ENCODE measurements at places on chromosomes 13 and 19. TPM values are rescaled to one million over a fixed set of nuclear protein-coding genes. Genes with fewer than 3 reads are reported as not detected.
A peak's percentile ranks its signal among the peaks of the same experiment; 100 is the strongest.

- H3K4me1 ChIP-seq: no peaks in the 10 kb centered on the region
- no peak overlapping the region for H3K27ac ChIP-seq
- no peaks in the 10 kb centered on the region for H3K36me3 ChIP-seq
Measured at GRCh38 chr13:26847281-26847680, 86.7 kb upstream of the GPR12 start.

- no peak overlapping the region for H3K27ac ChIP-seq
- H3K4me1 ChIP-seq: no peaks in the 10 kb centered on the region
- no peak for DNase-seq
- H3K4me3 ChIP-seq: no peak overlapping the region
- H3K36me3 ChIP-seq: no peaks in the 10 kb centered on the region
Measured at GRCh38 chr13:25901460-25902376, 150.1 kb downstream of the SHISA2 start.

DNA sequence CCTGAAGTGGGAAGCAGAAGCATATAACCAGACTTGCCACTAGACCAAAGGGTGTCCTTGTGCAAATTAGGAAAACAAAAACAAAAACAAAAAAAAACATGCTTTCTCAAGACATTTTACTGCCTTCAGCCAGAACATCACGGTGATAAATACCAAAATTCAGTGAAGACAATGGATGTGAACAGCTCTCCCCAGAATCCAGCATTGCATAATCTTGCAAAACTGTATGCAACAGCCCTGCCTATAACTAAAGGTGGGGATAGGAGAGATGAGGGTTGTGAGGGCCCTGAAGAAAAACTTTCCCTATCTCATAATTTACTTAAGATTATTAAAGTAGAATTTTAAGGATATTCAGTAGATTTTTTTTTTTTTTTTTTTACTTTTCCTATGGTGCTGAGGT is 24.9 kb upstream of the NDFIP2 start:
- no peaks in the 10 kb centered on the region for H3K4me1 ChIP-seq
- H3K4me3 ChIP-seq: no peak overlapping the region
- no peaks in the 10 kb centered on the region for H3K27me3 ChIP-seq
- no peak overlapping the region for H3K27ac ChIP-seq

GRCh38 chr13:59744747-59745391 is 418.9 kb downstream of the DIAPH3 start:
- DNase-seq: no peak
- no peak overlapping the region for H3K27ac ChIP-seq
- H3K4me1 ChIP-seq: no peaks in the 10 kb centered on the region
- no peaks in the 10 kb centered on the region for H3K36me3 ChIP-seq
- no peaks in the 10 kb centered on the region for H3K27me3 ChIP-seq

- H3K27me3 ChIP-seq: no peaks in the 10 kb centered on the region
- H3K36me3 ChIP-seq: no peaks in the 10 kb centered on the region
- H3K27ac ChIP-seq: no peak overlapping the region
Measured at GRCh38 chr13:27419328-27419727, 5.1 kb upstream of the GTF3A start.

- no peaks in the 10 kb centered on the region for H3K4me1 ChIP-seq
- no peak for DNase-seq
- peak overlapping the region; percentile 63 for H3K4me3 ChIP-seq
- H3K27ac ChIP-seq: peak overlapping the region; percentile 59
- H3K27me3 ChIP-seq: no peaks in the 10 kb centered on the region
Measured at GRCh38 chr19:57559008-57559403, 657 bp downstream of the ZNF550 start.

DNA sequence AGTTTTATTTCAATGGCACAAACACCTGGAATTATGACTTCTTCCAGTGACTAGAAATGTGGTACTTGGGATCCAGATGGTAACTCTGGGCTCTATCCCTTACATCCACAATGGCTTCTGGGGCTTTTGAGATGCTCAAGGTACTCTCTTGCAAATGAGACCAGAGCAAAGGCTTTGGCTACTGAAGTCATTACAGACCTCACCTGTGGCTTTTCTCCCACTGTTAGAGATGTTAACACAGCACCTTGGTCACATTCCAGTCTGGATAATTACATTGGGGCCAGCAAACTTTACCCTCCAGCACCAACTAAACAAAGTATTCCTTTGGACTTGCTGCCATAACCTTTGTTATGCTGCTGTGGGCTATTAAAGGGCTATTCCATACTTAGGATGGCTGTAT is 6.1 kb downstream of the ENOX1 start:
- no peaks in the 10 kb centered on the region for H3K36me3 ChIP-seq
- DNase-seq: no peak
- no peak overlapping the region for H3K4me3 ChIP-seq
- no peaks in the 10 kb centered on the region for H3K27me3 ChIP-seq
- H3K4me1 ChIP-seq: no peaks in the 10 kb centered on the region
- no peak overlapping the region for H3K27ac ChIP-seq

GRCh38 chr13:67366533-67366932 is 136.4 kb upstream of the PCDH9 start:
- H3K27ac ChIP-seq: no peak overlapping the region
- no peak for DNase-seq
- no peaks in the 10 kb centered on the region for H3K27me3 ChIP-seq
- H3K4me1 ChIP-seq: no peaks in the 10 kb centered on the region

DNA sequence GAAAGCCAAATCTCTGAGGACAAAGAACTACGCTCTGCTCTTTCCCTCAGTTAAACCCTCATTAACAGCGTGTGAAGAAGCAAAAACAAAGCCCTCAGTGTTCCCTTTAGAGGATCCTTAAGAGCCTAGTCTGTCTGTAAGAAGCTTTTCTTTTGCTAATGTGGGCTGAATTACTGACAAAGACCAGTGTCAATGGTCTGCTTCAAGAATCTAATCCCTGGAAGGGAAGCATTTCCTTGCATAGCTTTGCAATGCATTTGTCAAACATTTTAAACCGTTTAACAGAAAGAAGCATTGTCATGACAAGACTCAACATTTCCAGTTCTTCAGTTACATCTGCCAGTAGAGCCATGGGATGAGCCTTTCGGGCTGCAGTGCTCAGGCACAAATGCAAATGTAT is 64.9 kb downstream of the EDNRB start:
- no peak for DNase-seq
- no peaks in the 10 kb centered on the region for H3K36me3 ChIP-seq
- no peak overlapping the region for H3K4me3 ChIP-seq
- H3K27me3 ChIP-seq: no peaks in the 10 kb centered on the region
- no peak overlapping the region for H3K27ac ChIP-seq

- H3K27ac ChIP-seq: no peak overlapping the region
- H3K4me1 ChIP-seq: no peaks in the 10 kb centered on the region
- no peaks in the 10 kb centered on the region for H3K36me3 ChIP-seq
- H3K4me3 ChIP-seq: no peak overlapping the region
Measured at GRCh38 chr13:52845766-52846566, 2.5 kb downstream of the PCDH8 start.

- H3K27me3 ChIP-seq: no peaks in the 10 kb centered on the region
- H3K4me3 ChIP-seq: no peak overlapping the region
- no peak for DNase-seq
- H3K4me1 ChIP-seq: peaks cover 5% of the 10 kb centered on the region
- no peak overlapping the region for H3K27ac ChIP-seq
Measured at GRCh38 chr13:19993024-19993423, 34.5 kb downstream of the ZMYM2 start.

GRCh38 chr19:53365134-53365898 is at the start of gene ZNF525:
Gene ZNF525 (plus strand): TSS chr19:53365705. CDS start chr19:53372282, 6,577 bp downstream.
- no peaks in the 10 kb centered on the region for H3K36me3 ChIP-seq
- peak; percentile 92 for DNase-seq
- H3K27me3 ChIP-seq: no peaks in the 10 kb centered on the region
- H3K4me1 ChIP-seq: no peaks in the 10 kb centered on the region
- peak within 1 kb of the TSS; percentile 83 for H3K27ac ChIP-seq
- peak within 1 kb of the TSS; percentile 65 for H3K4me3 ChIP-seq

DNA sequence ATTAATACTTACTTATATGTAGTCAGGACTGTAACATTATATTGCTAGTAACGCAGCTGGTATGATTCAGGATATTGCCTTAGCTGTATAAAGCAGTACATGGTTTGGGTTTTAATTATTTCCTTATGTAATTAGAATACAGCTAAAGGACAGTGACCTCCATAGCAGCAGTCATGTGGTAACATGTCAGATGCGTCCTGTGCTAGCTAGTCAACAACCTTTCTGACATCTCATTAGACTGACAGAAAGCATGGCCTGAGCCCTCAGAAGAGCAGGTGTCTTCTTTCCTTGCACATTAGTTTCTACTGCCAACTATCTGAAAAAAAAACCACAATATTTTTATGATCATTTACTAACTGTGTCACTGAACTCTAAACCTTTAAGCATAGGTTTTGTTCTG is 122.2 kb downstream of the MAB21L1 start:
- no peak for DNase-seq
- H3K36me3 ChIP-seq: no peaks in the 10 kb centered on the region
- H3K27ac ChIP-seq: no peak overlapping the region
- H3K4me1 ChIP-seq: no peaks in the 10 kb centered on the region
- H3K27me3 ChIP-seq: no peaks in the 10 kb centered on the region
- no peak overlapping the region for H3K4me3 ChIP-seq

DNA sequence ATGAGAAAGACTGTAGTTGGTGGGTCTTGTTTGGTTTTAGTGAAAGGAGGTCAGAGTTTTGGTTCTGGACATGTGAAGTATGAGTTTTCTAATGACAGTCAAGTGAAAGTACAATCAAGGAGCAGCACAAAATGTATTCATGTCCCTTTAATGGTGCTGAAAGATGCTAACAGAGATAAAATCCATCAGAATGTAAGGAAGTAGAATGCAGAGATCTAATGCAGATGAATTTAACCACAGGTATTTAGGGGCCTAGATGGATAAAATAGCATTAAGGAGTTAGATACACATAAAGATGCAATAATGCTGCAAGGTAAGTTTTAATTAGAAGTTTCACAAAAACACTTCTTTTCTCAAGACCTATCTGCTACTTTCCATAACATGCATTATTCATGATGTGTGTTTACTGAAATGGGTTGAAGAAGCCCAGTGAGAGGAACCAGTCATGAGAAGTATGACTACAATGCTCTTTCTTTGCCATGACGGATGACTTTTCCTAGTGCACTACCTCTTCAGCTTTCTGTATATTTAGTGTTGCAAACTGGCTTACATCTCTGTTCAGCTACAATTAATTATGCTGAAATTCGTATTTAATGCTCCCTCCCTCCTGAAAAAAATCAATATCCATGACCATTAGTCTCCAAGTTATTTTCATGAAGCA is 222.9 kb upstream of the HTR2A start:
- DNase-seq: no peak
- H3K4me1 ChIP-seq: no peaks in the 10 kb centered on the region
- no peak overlapping the region for H3K27ac ChIP-seq
- no peak overlapping the region for H3K4me3 ChIP-seq
- no peaks in the 10 kb centered on the region for H3K36me3 ChIP-seq

- no peak overlapping the region for H3K4me3 ChIP-seq
- no peaks in the 10 kb centered on the region for H3K4me1 ChIP-seq
- no peak overlapping the region for H3K27ac ChIP-seq
- H3K27me3 ChIP-seq: no peaks in the 10 kb centered on the region
- no peak for DNase-seq
Measured at GRCh38 chr13:29832761-29833298, 17.6 kb downstream of the UBL3 start.

The METTL21C gene
- total RNA-seq: 0.41 TPM

The DCLK1 gene
- total RNA-seq: 17.0 TPM

The KLK7 gene
- total RNA-seq: not detected

The CGB8 gene
- not detected for total RNA-seq

The INSR gene
- 46.9 TPM for total RNA-seq

The PGLYRP1 gene
- not detected for total RNA-seq

The CEACAM16 gene
- not detected for total RNA-seq
